ENCODE measurements at places on chromosomes 6 and 20.

- no peak for DNase-seq
These were observed 103.1 kb downstream of the QRSL1 start for GRCh38 chr6:106732376-106732940.

DNA sequence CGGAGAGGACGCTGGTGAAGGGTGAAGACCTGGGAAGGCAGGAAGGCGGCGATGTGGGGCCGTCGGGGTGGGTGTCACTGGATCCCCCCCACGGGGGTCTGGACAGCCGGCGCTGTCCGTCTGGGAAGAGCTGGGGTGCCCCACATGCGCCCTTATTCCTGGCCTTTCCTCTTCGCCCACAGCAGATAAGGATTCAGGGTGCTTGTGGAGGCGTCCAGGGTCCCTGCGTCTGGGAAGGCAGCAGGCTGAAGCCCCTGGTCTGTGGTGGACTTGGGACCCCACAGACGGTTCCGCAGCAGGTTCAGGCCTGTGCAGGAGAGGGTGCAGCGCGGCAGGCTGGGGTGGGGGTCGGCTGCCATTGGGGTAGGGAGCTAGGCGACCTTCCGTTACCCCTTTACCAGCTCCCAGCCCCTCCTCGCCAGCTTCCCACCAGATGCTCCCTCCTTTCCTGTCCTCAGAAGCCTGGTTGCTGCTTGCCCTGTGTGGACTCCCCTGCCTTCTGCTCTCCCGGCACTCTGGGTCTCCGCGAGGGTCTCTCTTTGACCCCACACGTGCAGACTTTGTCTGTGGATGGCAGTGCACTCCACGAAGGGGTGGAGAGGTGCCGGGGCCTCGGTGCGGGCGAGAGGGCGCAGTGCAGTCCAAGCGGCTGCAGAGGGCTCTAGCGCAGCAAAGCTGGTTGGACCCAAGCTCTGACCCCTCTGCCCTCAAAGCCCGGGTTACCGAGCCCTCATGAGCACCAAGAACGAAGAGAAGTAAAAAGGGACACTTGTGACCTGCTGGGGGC lies 2.1 kb upstream of the GATA5 start:
- no peak for DNase-seq

DNA sequence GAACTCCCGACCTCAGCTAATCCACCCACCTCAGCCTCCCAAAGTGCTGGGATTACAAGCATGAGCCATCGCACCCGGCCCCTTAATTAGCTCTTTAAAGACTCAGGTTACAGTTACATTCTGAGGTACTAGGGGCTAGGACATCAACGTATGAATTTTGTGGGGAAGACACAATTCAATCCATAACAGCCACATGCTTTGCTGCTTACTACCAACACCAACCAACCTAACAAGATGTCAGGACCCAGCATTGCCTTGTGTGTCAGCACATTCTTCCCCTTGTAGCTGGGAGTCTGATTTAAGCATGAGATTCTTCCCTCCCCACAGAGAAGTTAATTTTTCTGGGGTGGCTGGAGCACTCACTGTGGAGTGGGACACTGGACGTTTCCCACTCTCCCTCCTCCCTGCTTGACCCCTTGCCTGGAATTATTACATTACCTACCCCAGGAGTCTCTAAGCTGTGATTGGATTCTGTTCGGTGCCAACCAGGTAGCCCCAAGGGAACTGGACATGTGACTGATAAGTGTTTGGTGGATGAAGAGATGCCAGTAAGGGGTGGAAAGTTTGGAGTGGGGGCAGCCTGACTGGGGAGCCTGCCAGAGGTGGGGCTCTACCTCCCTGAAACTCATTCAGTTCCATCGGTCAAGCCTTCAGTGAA lies 5.6 kb upstream of the PXMP4 start:
- no peak for DNase-seq

GRCh38 chr6:166691199-166691598 lies 64.1 kb upstream of the RPS6KA2 start:
- no peak for DNase-seq

DNA sequence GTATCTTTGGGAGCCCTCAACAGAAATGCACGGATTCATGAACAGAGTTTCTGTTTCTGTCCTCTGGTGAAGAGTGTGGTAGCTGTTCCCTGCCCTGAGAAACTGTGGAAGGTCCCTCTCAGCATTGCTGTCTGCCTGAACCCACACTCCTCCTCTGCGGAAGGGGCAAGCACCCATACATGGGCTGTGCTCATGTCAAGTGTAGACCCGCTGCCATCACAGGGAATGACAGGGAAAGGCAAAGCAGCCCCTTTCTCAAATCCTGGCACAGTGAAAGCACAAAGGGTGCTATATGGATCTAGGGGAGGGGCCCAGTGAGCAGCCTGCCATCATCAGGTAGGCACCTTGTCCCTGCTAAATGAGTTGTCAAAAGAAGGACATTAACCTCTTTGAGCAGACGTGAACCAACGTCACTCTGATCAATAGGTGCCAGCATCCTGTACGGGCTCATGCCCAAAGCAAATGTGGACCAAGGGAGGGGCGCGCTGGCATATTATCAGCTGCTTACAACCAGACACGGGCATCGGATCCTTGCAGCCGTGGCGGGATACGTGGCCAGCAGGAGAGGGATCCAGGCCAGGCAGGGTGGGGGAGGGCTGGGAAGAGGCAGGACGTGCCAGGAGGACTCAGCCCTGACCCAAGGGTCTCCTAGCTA lies 231.2 kb upstream of the PMEPA1 start:
- DNase-seq: no peak

GRCh38 chr20:39876976-39877635 lies 811.9 kb downstream of the MAFB start:
- no peak for DNase-seq

DNA sequence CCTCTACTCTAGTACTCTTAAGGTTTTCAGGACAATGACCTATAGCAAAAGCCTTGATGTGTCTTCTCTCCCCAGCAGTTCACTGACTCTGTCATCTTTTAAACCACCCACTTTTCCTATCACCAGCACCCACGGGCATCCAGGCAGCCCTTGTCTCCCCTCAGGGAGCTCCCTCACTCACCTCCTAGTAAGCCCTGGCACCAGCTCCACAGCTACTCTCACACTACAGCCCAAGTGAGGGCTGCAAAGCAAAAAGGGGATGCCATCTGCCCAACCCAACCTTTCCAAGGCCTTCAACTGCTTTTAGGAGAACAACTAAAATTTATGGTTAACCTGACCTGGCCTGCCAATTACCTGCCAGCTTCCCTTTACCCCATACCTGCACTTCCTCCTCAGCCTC lies 26.0 kb downstream of the GCLC start:
- no peak for DNase-seq

DNA sequence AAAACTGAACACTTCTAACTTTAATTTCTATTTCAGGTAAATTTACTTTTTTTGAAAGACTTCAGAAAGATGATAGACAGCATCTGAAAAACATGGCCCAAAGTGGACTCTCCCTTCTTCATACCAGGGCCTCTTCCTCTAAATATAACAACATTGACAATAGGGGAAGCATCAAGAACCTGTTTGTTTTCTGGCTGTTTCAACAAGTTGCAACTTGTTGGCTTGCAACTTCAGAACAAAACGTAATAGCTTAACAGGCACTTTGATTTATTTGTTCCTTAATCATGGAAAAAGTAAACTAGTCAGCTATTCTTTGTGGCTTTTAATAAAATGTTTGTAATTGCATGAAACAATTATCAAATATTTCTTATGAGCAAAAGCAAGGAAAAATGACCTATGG lies 34.3 kb downstream of the RGS17 start:
- DNase-seq: no peak
